Amniotic stem cell (primary cell): ENCODE measurements at places on chromosomes 13 and 19.
A peak's percentile ranks its signal among the peaks of the same experiment; 100 is the strongest.

DNA sequence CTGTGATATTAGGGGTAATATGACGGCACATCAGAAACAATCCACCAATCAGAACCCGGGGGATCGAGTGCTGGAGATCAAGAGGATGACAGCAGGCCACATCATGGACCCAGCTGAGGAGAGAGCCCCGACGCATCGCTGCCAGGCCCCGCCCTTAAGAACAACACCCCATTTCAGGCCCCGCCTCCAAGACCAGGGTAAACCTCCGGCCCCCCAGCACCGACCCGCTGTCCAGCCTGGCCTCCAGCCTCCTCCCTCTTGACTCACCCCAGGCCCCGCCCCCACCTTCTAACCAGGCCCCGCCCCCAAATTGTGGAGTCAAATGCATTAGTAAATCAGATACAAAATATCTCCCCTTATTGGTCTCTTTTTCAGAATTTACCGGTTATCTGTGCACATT, 4.7 kb upstream of the ZNF611 start:
- DNase-seq: no peak

- no peak for DNase-seq
These were observed 126.9 kb downstream of the FGF9 start for GRCh38 chr13:21797736-21798135.

DNA sequence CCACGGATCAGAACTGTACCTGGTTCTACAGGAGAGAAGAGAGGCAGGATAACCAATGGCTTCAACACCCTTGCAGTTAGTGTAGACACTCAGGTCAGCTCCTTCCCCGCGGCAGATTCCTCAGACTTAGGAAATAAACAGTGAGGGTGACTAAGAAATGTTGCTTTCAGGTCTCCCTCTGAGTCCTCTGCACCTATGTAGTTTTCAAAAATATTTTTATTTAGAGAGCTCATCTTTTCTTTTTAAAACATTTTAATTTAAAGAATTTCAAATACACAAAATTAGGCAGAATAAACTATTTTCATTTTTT, 195.2 kb downstream of the KLF12 start:
- DNase-seq: no peak

- DNase-seq: no peak
These were observed 7.5 kb upstream of the PDCD5 start for GRCh38 chr19:32573492-32573794.

DNA sequence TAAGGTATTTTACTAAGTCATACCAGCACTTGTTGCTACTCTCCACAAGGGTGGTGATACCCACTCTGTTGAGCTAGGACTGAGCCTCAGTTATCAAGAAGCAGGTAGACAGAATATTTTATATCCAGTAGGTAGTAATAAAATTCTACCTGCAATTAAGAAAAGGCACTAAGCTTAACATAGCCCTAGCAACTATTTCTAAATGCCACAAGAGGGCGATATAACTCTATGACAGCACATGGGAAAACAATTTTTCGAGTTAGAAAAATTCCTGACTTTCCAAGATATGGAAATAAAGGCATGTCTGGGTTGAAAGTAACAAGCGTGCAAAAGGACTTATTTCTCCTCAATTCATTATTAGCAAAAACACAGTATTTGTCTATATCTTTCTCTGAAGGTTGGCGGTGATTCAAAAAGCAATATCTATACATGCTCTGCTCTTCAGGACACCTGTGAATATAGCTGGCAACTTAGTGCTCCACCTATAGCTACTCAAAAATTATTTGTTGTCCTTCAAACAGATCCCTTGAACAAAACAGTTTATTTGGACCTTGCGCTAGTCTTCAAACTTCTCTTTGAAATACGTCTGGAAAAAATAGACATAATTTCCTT, 14.7 kb downstream of the CCDC169 start:
- DNase-seq: peak; percentile 18

DNA sequence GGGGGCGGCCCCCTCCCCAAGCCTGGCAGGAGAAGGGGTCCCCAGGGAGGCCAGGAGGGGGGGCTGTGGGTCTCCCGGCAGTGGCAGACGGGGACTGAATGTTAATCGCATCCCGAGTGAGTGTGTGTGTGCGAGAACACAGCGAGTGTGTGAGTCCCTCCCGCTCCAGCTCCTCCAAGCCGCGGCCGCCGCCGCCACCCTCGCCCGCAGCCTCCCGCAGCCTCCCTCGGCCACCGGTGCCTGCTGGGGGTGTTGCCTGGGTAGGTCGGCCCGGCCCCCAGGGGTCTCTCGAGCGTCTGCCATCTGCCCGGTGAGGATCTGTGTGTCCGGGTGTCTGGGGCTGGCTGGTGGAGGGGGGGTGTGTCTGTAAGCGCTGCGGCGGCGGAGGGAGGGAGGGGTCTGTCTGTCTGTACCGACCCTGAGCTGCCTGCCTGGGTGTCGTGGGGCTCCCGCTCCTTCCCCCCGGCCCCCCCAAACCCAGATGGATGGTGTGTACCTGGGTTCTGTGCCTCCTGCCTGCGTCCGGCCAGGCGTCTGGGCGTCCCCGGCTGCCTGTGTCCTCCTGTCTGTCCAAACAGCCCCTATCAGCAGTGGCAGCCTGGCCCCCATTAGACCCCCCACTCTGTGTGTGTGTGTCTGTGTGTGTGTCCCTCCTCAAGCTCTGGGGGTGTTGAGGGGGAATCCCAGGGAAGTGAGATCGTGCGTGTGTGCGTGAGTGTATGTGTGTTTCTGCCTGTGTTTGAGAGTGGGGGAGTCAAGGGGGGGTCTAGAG, at the start of gene GRIN2D:
Gene GRIN2D, plus strand, starts transcription at position 110 of the 772 bp plus-strand sequence. CDS start 4,725 bp downstream, outside the sequence.
- no peak for DNase-seq

- DNase-seq: no peak
These were observed 121.9 kb upstream of the SOX1 start for GRCh38 chr13:111945086-111945485.

DNA sequence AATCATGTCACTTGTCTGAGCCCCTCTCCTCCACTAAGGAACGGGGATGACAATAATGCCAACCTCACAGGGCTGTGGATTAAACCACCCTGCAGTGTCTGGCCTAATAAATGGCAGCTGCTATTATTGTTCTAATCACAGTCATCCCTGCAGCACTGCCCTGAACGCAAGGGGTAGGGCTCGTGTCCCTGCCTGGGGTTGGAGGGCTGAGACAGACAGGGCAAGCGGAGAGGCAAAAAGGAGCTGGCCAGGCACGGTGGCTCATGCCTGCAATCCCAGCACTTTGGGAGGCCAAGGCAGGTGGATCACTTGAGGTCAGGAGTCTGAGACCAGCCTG, 10.2 kb upstream of the KPTN start:
- no peak for DNase-seq
